ENCODE measurements at places on chromosomes 3 and 15. TPM values are rescaled to one million over a fixed set of nuclear protein-coding genes. Genes with fewer than 3 reads are reported as not detected.

The ARL14 gene
- total RNA-seq: not detected

The KBTBD12 gene
- not detected for total RNA-seq

The LYZL4 gene
- not detected for total RNA-seq

The PP2D1 gene
- not detected for total RNA-seq

The CLDN1 gene
- 0.07 TPM for total RNA-seq

The ARMC8 gene
- 37.7 TPM for total RNA-seq

The FAM131A gene
- 7.0 TPM for total RNA-seq

The GCSAM gene
- total RNA-seq: 11.7 TPM

GRCh38 chr3:26106228-26106627, 316.3 kb downstream of the OXSM start:
- H3K4me1 ChIP-seq: no peaks in the 10 kb centered on the region
- DNase-seq: no peak
- H3K27ac ChIP-seq: no peak overlapping the region

DNA sequence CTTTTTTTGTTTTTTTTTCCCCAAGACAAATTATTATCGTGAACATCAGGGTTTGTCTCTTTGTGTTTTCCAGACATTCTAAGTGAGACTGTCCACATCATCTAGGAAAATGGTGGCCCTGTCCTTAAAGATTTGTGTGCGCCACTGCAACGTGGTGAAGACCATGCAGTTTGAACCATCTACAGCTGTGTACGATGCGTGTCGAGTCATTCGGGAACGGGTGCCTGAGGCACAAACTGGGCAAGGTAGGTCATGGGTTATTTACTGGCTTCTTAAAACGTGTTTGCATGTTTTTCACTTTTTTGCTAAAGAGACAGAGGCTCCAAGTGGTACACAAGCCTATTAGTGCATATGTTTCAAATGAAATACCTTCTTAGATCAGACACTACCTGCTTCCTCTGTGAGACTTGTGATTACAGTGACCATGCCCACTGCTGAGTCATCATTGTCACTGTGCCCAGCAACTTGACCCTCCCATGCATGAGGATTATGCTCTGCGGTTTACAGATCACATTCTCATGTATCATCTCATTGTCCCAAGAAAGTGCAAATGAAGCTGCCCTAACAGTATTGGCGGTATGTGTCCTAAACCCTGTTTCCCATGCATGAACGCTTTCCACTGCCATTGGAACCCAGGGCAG, 395.2 kb upstream of the TPM1 start:
- H3K27me3 ChIP-seq: no peaks in the 10 kb centered on the region
- H3K36me3 ChIP-seq: no peaks in the 10 kb centered on the region
- no peak for DNase-seq

GRCh38 chr15:70479056-70479455, 284.3 kb downstream of the UACA start:
- peak overlapping the region; percentile 0 for H3K27ac ChIP-seq
- H3K4me3 ChIP-seq: no peak overlapping the region
- H3K27me3 ChIP-seq: peaks cover 49% of the 10 kb centered on the region

- no peaks in the 10 kb centered on the region for H3K27me3 ChIP-seq
- peaks cover 16% of the 10 kb centered on the region for H3K36me3 ChIP-seq
- no peak overlapping the region for H3K27ac ChIP-seq
- H3K4me3 ChIP-seq: no peak overlapping the region
- no peak for DNase-seq
Measured at GRCh38 chr3:36924744-36925521, 19.9 kb downstream of the TRANK1 start.

- H3K27me3 ChIP-seq: peaks cover 4% of the 10 kb centered on the region
- peaks cover 2% of the 10 kb centered on the region for H3K36me3 ChIP-seq
- no peak for DNase-seq
- H3K4me1 ChIP-seq: peaks cover 4% of the 10 kb centered on the region
Measured at GRCh38 chr15:84917452-84917851, 33.0 kb downstream of the SLC28A1 start.

DNA sequence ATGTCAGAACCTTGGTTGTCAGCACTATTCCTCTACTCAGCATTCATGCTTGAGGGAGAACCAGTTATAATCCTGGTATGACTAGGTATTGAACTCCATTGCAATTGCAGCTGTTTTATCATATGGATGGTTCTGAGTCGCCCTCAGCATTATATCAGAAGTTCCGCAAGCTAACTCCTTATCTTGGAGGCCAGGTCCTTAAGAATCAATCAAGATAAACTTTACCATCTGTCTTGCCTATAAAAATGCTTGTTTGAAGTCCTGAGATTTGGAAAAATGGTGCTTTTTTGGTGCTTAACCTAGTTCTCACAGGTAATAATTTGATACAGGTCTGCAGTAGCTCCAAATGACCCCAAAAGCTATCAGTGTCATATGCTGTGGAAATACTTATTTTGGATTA, 16.3 kb upstream of the PLSCR1 start:
- H3K36me3 ChIP-seq: no peaks in the 10 kb centered on the region
- no peak overlapping the region for H3K27ac ChIP-seq
- H3K27me3 ChIP-seq: peaks cover 5% of the 10 kb centered on the region
- H3K4me3 ChIP-seq: no peak overlapping the region
- DNase-seq: no peak

- peaks cover 1% of the 10 kb centered on the region for H3K27me3 ChIP-seq
- DNase-seq: no peak
- H3K4me3 ChIP-seq: no peak overlapping the region
- no peak overlapping the region for H3K27ac ChIP-seq
Measured at GRCh38 chr3:58999774-59000160, 50.1 kb downstream of the CFAP20DC start.

GRCh38 chr3:13282986-13283876, 136.9 kb downstream of the NUP210 start:
- DNase-seq: peak; percentile 25
- peak overlapping the region; percentile 61 for H3K4me3 ChIP-seq
- peaks cover 45% of the 10 kb centered on the region for H3K27me3 ChIP-seq
- peaks cover 6% of the 10 kb centered on the region for H3K4me1 ChIP-seq

GRCh38 chr3:184812662-184813042, 686 bp downstream of the VPS8 start:
- H3K27ac ChIP-seq: peak overlapping the region; percentile 84
- DNase-seq: peak; percentile 33
- H3K27me3 ChIP-seq: no peaks in the 10 kb centered on the region
- peaks cover 8% of the 10 kb centered on the region for H3K36me3 ChIP-seq
- peaks cover 53% of the 10 kb centered on the region for H3K4me1 ChIP-seq

GRCh38 chr3:4821338-4821737, 157.9 kb upstream of the BHLHE40 start:
- no peaks in the 10 kb centered on the region for H3K27me3 ChIP-seq
- H3K27ac ChIP-seq: peak overlapping the region; percentile 94
- peak overlapping the region; percentile 45 for H3K4me3 ChIP-seq
- H3K4me1 ChIP-seq: peaks cover 72% of the 10 kb centered on the region
- peak; percentile 57 for DNase-seq
- peaks cover 61% of the 10 kb centered on the region for H3K36me3 ChIP-seq

GRCh38 chr3:9901967-9902366, 681 bp upstream of the IL17RE start:
- H3K27ac ChIP-seq: peak overlapping the region; percentile 78
- peak overlapping the region; percentile 44 for H3K4me3 ChIP-seq
- H3K4me1 ChIP-seq: peaks cover 29% of the 10 kb centered on the region
- no peaks in the 10 kb centered on the region for H3K27me3 ChIP-seq
- DNase-seq: peak; percentile 70

DNA sequence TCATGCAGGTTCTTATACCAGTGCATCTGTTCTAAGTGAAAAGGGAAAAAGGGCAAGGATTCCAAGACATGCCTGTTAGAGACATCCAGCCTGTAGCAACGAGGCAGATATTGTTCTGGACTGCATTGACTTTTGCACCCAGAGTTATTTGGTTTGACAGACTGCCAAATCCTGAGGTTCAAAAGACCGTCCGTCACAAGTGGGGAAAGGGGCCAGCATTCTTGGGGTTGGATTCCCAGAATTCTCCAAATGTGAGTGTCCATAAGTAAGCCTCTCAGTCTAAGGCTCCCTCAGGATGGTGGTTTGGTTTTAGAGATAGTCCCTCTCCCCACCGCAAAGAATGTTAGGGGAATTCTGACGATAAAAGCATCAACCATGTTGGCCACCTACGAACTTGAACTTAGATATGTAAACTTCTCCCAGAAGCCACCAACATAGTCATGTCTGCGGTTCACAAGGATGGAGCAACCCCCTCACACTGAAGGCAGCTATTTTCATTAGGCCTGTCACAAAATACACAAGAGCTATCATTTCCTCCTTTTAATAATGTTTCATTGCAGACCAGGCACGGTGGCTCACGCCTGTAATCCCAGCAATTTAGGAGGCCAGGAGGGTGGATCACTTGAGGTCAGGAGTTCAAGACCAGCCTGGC, 13.6 kb upstream of the LACTB start:
- H3K4me3 ChIP-seq: no peak overlapping the region
- DNase-seq: no peak
- H3K27me3 ChIP-seq: peaks cover 12% of the 10 kb centered on the region
- H3K36me3 ChIP-seq: no peaks in the 10 kb centered on the region
- H3K4me1 ChIP-seq: no peaks in the 10 kb centered on the region
- no peak overlapping the region for H3K27ac ChIP-seq

- no peaks in the 10 kb centered on the region for H3K4me1 ChIP-seq
- no peaks in the 10 kb centered on the region for H3K36me3 ChIP-seq
- no peak overlapping the region for H3K27ac ChIP-seq
- no peak for DNase-seq
- H3K4me3 ChIP-seq: no peak overlapping the region
Measured at GRCh38 chr3:79765911-79766310, 1.9 kb downstream of the ROBO1 start.

GRCh38 chr3:152447511-152447910, 178.8 kb downstream of the MBNL1 start:
- peak overlapping the region; percentile 74 for H3K27ac ChIP-seq
- H3K27me3 ChIP-seq: no peaks in the 10 kb centered on the region
- peaks cover 27% of the 10 kb centered on the region for H3K36me3 ChIP-seq
- no peak overlapping the region for H3K4me3 ChIP-seq

DNA sequence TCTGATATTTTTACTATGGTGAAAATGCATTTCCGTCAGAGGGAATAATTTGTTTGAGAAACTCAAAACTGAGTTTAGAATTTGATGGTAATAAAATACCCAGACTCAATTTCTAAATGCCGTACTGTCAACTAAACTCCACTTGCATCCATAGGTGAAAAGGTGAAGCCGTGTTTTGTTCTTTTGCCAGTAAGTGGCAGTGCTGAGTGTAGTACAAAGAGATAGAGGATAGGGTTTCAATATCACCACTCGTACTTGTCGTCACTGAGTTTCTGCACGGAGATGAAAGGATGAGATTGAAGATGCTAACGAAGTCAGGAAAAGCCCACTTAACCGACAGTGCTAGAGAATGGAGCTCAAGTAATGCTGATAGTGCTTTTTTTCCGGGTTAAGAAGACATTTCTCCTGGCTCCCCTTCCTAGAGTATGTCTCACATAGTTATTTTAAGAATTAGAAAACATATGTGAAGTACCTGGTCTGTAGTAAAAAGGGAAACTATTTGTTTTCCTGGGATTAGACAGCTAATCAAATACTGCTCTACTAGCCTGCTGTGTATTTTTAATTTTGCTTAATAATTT, 345.1 kb downstream of the IL5RA start:
- H3K27me3 ChIP-seq: no peaks in the 10 kb centered on the region
- H3K4me3 ChIP-seq: no peak overlapping the region
- no peak for DNase-seq

- no peak overlapping the region for H3K4me3 ChIP-seq
- H3K4me1 ChIP-seq: peaks cover 2% of the 10 kb centered on the region
- peaks cover 46% of the 10 kb centered on the region for H3K27me3 ChIP-seq
- H3K27ac ChIP-seq: no peak overlapping the region
Measured at GRCh38 chr3:130514681-130515080, 2.3 kb upstream of the COL6A6 start.

- no peaks in the 10 kb centered on the region for H3K36me3 ChIP-seq
- no peak overlapping the region for H3K27ac ChIP-seq
- no peaks in the 10 kb centered on the region for H3K4me1 ChIP-seq
- no peak overlapping the region for H3K4me3 ChIP-seq
- DNase-seq: no peak
Measured at GRCh38 chr3:121231872-121232271, 313.9 kb downstream of the POLQ start.

DNA sequence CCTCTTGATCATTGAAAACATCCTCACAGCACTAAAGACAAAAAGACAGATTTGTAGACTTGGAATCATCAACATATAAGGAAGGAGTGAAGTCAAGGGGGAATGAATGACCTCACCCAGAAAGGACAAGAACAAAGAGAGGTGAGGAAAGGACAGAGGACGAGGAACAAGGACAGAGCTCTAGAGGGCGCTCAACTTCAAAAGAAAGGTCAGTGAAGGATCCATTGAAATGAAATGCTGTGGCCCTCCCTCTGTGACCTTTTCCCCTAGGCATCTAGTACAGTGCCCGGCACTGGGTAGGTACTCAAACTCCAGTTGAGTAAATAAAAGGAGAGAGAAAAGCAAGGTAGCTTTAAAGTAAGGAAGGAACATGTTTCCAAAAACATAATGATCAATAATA, 2.6 kb downstream of the ATP8B4 start:
- peak; percentile 40 for DNase-seq
- peaks cover 11% of the 10 kb centered on the region for H3K4me1 ChIP-seq
- peaks cover 17% of the 10 kb centered on the region for H3K27me3 ChIP-seq
- H3K36me3 ChIP-seq: peaks cover 1% of the 10 kb centered on the region
- no peak overlapping the region for H3K4me3 ChIP-seq

Measured in activated CD4-positive, alpha-beta memory T cell treated with anti-CD3 and anti-CD28 coated beads for 36 hours (primary cell).